BJ (cell line): ENCODE measurements at places on chromosomes 1 and 21.

GRCh38 chr1:215044151-215044550 lies 38.4 kb upstream of the KCNK2 start:
- no peak for DNase-seq

- DNase-seq, result no peak
Observed at GRCh38 chr1:113244112-113244820, 146.0 kb upstream of the MAGI3 start.

GRCh38 chr1:71862756-71863155 lies 419.6 kb downstream of the NEGR1 start:
- no peak for DNase-seq

DNA sequence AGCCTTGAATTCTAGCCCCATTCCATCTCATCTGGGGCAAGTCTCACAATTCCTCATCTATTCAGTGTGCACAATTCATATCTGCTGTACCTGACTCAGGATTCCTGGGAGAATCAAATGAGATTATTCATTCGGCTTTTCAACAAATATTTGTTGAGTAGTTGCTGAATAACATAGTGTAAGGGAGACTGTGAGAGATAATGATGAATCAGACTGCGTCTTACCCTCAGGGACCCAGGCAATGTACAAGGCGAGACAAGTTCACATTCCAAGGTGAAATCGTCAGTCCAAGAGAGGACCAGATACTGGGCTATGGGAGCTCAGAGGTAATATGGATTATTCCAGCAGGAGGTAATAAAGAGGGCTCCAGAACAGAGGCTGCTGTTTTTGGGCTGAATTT lies 67.8 kb upstream of the SMYD2 start:
- DNase-seq, result no peak

- no peak for DNase-seq
Observed at GRCh38 chr1:168285521-168285790, 4.8 kb downstream of the TBX19 start.

DNA sequence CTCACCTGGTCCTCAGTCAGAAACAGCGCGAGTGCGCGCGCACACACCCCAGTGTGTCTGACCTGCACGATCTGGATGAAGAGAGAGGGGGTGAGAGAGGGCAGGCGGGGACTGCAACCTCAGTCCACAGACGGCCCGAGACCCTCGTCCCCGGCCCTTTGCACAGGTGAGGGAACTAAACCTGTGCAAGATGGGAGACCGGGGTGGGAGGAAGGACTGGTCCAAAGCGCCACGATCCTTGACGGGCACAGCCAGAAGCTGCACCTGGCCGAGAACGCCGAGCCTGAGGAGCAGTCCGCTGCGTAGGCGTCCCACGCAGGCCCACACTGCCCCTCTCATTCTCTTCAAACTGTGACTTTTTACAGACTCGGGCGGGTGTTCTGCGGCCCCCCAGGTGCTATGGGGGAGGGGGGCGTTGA lies 519 bp upstream of the IQCC start:
- DNase-seq, result no peak

- DNase-seq, result no peak
Observed at GRCh38 chr1:61220536-61220935, 138.2 kb downstream of the NFIA start.

DNA sequence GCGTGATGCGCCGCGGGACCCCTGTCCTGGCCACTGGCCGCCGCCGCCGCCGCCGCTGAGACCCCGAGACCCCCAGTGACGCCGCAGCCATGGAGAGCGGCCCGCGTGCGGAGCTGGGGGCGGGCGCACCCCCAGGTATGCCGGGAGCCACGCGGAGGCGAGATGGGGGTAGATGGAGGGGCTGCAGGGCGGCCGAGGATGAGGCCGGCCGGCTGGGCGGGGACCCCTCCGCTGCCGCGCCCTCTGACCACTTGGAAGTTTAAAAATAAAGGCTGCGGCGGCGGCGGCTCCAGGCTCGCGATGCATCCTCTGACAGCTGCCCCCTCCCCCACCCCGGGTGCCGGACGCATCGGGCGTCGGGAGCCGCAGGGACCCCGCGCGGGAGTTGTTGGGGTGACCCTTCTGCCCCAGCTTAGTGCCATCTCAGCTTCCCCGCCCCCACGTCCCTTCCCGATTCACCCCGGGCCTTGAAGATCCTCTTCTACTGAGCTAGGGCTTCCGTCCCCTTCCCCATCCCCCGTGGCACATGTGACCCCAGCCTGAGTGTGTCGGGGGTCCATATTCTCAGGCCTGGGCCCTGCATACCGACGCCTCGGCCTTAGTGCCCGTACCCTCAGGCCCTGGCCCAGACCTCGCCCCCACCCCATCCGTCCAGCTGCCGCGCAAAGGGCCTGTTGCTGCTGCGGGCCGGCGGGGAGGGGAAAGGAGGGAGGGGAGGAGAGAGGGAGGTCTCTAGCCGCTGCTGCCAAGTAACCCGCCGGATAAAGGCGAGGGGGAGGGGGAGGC lies 562 bp downstream of the MAP7D1 start:
- DNase-seq, result no peak

- DNase-seq, result no peak
Observed at GRCh38 chr1:230985711-230986110, 6.8 kb downstream of the ARV1 start.

DNA sequence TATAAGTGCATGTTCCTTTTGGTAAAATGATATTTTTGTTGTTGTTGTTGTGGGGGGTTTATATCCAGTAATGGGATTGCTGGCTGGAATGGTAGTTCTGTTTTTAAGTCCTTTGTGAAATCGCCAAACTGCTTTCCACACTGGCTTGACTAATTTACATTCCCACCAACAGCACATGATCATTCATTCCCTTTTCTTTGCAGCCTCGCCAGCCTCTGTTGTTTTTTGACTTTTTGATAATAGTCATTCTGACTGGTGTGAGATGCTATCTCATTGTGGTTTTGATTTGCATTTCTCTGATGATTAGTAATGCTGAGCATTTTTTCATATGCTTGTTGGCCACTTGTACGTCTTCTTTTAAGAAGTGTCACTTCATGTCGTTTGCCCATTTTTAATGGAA lies 188.5 kb upstream of the CHRM3 start:
- DNase-seq, result no peak

DNA sequence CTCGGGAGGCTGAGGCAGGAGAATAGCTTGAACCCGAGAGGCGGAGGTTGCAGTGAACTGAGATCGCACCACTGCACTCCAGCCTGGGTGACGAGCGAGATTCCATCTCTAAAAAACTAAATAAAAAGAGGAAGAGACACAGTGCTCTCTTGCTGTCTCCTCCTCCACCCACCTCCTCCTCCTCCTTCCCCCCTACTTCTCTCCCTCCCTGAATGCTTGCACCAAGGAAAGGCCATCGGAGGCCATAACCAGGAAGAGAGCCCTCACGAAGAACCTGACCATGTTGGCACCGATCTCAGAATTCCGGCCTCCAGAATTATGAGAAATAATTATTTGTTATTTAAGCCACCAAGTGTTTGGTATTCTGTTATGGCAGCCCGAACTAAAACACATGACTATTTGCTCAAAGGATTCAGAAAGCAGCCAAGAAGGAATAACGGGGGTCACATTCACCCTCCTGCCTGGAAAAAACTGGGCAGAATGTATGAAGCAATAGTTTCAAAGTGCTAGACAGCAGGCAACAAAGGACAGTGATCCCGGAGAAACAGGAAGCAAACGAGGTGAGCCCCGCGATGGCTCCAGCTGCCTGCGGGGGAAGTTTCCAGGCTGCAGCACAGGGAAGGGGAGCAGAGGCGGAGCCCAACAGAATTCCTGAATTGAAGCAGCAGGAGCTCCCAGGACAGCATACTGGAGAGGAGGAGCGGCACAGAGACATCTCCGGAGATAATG lies 35.8 kb downstream of the LDLRAD1 start:
- peak; percentile 25 for DNase-seq

GRCh38 chr1:37519613-37520012 lies 5.0 kb upstream of the MEAF6 start:
- no peak for DNase-seq

DNA sequence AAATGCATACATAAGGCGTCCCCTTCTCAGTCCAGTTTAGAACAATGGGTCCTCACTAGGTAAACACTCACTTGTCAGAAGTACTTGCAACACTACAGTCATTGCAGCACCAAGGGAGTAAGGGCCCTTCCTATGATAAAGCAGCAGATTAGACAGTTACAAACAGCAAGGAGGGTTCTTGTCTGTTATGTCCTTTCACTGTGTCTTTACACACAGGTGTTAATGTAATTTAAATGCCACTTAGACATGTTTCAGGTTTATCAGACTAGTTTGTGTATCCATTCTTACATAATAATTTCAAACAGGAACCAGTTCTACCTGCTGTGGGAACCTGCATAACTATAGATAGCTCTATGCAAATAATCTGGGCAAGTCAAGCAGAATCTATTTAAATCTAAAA lies 105.6 kb upstream of the USH2A start:
- DNase-seq, result no peak

DNA sequence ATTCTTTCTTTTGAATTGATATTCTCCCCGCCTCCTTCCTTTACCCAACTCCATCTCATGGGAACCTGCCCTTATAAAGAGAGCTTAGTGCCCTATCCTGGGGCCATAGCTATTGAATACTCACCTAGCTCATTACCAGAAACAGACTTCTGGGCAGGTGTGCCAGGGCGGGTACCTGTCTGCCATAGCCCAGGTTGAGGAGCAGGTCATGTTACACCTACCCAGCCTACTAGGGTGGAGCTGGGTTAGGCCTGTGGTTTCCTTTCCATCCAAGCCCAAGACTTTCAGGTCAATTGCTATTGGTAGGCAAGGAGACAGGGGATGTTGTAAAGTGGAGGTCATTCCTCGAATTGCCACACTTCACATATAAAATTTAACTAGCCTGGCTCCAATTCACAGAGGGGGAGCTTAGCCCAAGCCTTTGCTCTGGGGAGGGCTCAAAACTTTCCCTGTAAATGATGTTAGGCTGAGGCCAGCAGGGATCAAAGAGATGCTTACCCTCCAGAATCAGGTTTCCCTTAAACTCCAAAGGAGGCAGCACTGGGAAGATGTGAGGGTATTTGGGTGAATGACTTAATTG lies 87.1 kb upstream of the IPO9 start:
- DNase-seq, result no peak

GRCh38 chr21:42616446-42616845 lies 37.0 kb upstream of the PDE9A start:
- no peak for DNase-seq
